Esophagus muscularis mucosa (tissue), 4 donors: ENCODE measurements at places on chromosomes 5 and 9. TPM values are rescaled to one million over a fixed set of nuclear protein-coding genes. Genes with fewer than 3 reads are reported as not detected.

The SLC25A48 gene
- not detected for total RNA-seq

The FCN2 gene
- not detected for total RNA-seq

The IL33 gene
- 80.2 TPM for total RNA-seq

- DNase-seq = no peak
Observed at GRCh38 chr9:97577051-97577450, 56.1 kb downstream of the TSTD2 start.

GRCh38 chr5:141598391-141599345, 20.1 kb downstream of the DIAPH1 start:
- no peak for DNase-seq

DNA sequence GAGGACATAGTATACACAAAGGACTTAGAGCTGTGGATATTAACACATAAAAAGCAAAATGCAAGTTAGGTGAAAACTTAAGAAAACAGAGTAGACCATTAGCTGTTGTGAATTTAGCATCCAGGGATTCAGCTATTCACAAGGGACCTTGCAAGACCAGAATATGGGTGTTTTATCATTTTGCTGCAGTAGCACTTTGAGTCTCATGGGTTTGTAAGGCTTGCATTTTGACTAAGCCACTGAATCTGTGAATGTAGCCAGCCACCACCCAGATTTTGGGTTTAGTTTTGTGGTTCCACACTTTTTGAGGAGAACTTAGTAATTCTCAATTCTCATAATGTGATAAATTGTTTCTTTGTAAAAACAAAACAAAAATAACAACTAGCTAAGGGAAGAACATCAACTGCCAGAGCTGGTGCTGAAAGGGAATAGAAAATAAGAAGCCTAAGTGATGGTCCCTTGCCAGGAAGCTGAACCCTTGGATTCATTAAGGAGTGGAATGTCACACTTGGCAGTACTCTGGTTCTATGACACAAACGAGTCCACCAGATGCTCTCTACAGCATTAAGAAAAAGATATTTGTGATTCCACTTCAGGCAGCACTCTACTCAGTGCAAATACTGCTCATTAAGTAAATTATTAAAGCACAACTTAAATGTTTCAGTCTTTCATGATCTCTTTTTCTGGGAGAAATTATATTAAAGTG, 557.4 kb upstream of the ZNF462 start:
- no peak for DNase-seq
